ENCODE measurements at places on chromosomes 7 and 10.

DNA sequence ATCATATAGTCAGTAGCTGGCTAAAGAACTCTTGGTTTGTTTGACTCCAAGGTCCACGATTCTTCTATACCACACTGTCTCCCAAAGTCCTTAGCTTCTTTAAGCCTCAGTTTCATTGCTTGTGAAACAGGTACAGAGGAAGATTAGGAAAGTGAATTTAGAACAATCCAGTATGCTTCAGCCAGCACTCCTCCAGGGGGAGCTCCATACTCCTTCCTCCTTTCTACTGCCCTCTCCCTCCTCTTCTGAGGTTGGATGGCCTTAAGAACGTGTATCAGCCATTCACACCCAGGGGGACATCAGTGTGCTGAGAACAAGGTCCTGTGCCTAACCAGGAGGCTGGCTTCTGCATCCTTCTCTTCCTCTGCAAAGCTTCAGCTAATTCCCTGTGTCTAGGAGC, 54.8 kb upstream of the CALD1 start:
- DNase-seq, result no peak

DNA sequence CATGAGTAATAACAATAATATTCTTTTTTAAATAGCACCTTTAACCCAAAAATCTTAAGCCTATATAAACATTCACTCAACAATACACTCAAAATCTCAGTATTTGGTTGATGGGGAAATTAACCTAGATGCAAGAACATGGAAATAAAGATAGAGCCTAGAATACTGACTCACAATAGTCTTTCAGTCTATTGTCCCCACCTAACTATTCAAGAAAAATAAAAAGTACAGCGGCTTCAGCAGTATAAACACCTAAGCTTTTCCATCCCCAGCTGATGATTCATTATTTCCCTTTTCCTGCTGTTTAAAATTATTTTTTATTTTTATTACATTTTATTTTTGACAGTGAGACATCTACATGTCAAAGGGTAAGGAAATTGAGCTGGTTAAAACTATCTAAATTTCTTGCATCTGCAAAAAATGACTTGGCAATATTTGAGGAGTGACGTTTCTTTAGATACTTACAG, 201.4 kb downstream of the FZD1 start:
- DNase-seq, result no peak

GRCh38 chr7:45974540-45975360, 53.7 kb upstream of the IGFBP3 start:
- no peak for DNase-seq

GRCh38 chr7:32262315-32262714, 192.1 kb upstream of the PDE1C start:
- DNase-seq, result no peak

- no peak for DNase-seq
Measured at GRCh38 chr10:51314481-51314880, 240.2 kb downstream of the PRKG1 start.

- DNase-seq, result no peak
Measured at GRCh38 chr7:150858236-150859197, 6.2 kb downstream of the AOC1 start.

DNA sequence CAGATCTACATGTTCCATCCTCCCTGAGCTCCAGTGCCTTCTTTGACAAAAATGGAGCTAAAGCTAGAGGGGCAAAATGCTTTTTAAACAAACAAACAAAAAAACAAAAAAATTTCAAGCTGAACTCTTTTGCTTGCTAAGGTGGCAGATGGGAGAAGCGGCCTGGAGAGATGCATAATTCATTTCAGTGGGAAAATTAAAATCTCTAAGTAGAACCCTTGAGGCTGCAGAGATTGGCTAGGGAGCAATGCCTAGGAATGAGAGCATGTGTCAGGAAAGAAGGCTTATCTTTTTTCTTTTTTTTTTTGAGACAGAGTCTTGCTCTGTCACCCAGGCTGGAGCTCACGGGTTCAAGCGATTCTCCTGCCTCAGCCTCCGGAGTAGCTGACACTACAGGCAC, 46.4 kb upstream of the SAMD8 start:
- DNase-seq, result no peak

DNA sequence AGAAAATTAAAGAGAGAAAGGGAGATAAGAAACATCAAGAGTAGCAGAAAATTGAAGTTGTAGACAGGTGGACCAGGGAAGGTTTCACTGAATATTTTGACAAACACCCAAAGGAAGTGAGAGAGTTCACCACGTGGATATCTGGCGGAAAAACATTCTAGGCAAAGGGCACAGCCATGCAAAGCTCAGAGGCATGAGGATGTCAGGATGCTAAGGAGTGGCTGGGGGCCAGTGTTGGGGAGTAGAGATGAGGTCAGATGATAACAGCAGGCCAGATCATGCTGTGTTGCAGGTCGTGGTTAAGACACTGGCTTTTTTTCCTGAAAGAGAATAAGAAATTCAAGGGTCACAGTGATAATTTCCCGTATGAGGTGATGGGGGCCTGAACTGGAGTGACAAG, 181.9 kb downstream of the DGKI start:
- DNase-seq, result no peak

GRCh38 chr10:124574456-124575070, 112.9 kb downstream of the LHPP start:
- no peak for DNase-seq

GRCh38 chr7:45098983-45099839, 10.4 kb upstream of the NACAD start:
- DNase-seq, result no peak

DNA sequence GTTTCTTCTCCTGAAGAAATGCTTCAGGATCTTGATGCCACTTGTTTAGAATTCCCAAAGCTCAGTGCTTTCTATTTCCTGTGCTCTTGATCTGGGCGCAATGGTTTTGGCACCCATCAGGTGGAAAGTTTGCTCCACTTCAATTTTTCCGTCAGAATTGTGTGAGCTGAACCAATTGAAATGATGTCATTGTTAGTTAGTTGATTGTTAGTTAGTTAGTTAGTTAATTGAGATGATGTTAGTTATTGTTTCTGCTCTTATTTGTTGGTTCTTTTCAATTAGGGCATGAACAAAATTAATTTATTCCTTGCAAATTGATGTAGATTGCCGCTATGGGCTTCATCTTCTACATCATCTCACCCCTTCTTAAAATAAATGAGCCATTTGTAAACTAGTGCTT, 252.6 kb downstream of the BAMBI start:
- no peak for DNase-seq

- DNase-seq, result no peak
Measured at GRCh38 chr7:54785261-54785660, 26.2 kb upstream of the SEC61G start.

DNA sequence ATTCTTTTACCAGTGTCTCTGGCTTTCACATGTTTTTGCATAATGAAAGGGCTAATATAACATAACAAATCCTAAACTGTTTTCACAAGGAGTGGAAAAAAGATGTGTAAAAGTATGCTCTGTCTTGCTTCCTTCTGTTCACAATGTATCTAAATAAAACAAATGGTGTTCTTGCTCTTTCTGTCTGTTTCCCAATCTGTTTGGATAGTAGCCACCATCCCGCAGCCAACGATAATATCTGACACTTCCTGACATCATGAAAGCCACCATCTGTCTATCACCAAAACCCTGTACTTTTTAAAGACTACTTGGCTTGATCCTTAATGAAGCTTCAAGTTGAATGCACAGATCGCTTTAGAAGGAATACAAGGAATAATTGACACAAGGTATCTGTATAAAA, 246.2 kb downstream of the ETV1 start:
- no peak for DNase-seq

- DNase-seq, result no peak
Measured at GRCh38 chr10:13046851-13047528, 45.5 kb upstream of the CCDC3 start.

GRCh38 chr7:36726311-36726710, 2.0 kb upstream of the AOAH start:
- DNase-seq, result no peak

GRCh38 chr7:73717991-73718405, 1.5 kb downstream of the STX1A start:
- peak; percentile 64 for DNase-seq

DNA sequence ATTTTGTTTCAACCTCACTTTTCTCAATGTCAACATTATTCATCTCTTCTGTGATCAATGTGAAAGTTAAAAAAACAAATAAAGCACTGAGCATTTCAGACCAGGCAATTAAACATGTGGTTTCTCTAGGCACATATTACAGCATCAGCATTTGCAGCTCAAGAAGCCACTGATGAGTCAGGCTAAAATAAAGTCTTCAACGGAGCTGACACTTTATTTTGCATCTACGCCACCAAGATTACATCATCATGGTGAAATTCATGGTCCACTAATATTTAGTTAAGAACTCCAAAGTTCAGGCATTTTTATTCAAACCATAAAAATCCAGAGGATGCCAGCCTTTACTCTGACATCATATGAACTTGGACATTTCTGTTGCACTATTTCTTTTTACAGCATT, 33.0 kb downstream of the MAGI2 start:
- DNase-seq, result no peak

- DNase-seq, result no peak
Measured at GRCh38 chr7:108157606-108158335, 27.6 kb upstream of the LAMB4 start.

DNA sequence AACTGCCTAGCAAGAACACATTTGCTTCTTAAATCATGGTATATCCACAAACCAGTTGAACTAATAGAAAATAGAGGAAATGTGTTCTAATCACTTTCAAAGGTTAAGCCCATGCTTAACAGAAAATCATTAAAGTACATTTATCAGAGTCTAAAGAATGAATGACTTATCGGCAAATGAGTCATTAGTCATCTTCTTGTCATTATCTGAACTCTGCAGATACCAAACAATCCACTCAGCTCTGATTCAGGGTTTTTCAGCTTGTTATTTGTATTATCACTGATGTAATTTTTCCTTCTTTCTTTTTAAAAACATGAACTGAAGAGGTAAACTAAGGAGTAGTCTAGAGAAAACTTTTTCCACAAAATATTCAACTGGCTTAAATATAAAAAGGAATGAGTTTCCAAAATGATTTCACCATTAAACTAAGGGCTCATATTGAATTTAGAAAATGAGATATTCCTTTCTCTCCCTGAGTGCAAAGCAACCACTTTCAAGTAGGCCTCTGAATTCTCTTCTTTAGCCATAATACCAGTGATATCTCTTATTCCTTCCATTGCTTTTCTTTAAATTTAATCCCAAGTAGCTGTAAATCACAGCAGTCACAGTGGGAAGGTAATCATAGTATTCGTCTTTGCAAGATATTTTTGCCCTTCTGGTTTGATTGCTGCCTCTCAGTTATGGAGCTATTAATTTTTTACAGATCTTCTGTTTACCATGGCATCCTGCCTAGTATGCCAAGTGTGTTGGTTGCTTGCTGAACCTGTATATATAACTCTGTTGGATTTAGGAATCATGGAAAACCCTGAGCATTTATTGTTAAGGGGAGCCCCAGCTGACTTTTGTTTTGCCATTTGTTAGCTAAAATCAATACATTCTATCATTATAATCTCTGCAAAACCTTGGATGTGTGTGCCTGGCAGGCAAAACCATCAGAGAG, 125.1 kb downstream of the THSD7A start:
- DNase-seq, result no peak

DNA sequence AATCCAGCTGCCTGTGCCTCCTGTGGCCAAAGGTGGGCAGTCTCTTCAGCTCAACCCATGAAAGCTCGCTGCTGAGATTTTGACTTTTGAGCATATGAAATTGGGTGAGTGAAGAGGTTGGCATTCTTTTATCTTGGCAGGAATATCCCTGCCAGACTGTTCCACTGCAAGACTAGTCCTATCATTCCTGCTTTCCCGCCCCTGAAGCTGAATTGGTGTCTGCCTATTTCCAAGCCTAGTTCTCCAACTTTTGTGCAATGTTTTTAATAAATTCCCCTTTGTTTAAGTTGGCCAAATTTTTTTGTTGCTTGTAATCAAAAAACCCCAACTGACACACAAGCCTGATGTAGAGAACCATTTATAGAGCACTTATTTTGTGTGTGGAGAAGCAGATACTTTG, 34.8 kb upstream of the BICC1 start:
- DNase-seq, result no peak

GRCh38 chr10:7438196-7438986, 27.6 kb upstream of the SFMBT2 start:
- DNase-seq, result no peak

DNA sequence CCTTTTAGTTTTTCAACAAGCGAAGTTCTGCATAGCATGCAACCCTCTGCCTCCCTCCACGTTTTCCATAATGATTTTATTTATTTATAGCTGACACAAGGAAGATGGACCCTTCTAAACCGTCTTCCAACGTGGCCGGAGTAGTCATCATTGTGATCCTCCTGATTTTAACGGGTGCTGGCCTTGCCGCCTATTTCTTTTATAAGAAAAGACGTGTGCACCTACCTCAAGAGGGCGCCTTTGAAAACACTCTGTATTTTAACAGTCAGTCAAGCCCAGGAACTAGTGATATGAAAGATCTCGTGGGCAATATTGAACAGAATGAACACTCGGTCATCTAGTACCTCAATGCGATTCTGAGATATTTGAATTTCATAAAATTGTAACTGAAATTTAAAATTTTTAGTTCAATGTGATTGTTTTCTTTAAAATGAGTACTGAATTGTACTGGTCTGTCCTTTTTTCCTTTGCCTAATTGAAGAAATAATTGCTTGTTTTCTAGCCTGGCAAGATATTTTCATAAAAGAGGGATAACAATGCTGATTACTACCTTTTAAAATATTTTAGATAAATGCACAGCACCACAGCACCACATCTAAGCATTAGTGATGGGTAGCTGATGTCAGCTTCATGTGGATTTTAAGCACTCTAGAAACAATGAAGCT, 41.5 kb upstream of the SLC39A12 start:
- no peak for DNase-seq

GRCh38 chr10:77899690-77900089, 26.9 kb downstream of the DLG5 start:
- no peak for DNase-seq

GRCh38 chr10:75108684-75109458, 2.6 kb upstream of the SAMD8 start:
- no peak for DNase-seq

- DNase-seq, result no peak
Measured at GRCh38 chr10:24568042-24568441, 155.6 kb downstream of the ARHGAP21 start.

DNA sequence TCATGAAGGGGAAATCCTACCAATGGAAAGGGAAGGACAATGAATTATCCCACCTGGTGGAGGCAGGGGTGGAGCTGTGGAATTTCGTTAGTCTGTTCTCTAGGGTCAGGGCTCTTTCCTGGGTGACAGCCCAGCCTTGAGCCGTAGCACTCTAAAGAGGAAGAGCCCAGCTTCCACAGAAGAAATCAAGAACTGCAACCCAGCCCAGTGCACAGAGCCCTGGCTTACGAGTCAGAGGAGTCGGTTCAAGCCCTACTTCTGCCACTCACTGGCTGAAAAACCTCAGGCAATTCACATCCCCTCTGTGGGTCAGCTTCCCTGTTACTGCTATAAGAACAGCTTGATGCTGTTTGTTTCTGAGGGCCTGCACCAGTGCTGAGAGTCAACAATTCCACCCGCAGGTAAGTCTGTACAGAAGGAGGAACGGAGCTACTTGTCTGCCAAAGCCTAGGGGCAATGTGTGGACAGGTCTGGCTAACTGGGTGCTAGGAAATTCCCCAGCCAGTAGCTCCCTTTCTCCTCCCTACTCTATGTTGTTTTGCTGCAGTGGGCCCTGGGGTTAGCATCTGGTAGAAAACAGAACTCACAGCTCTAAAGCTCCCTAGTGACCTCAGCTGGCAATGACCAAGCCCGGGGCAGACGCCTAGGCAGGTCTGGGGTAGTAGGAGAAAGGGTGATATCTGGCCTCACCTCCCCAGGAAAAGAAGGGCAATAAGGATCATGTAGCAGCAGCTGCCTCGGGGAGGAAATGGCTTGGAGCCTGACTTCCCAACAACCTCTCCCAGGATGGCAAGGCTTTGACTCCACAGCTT, 3.3 kb downstream of the AVPI1 start:
- no peak for DNase-seq

GRCh38 chr7:152596824-152597223, 79.1 kb downstream of the XRCC2 start:
- no peak for DNase-seq

Measured in stimulated activated CD4-positive, alpha-beta T cell treated with anti-CD3 and anti-CD28 coated beads, Interleukin-4, amount 100 ng/mL, for 4 hours (primary cell).